ENCODE measurements at places on chromosomes 7 and 10.

GRCh38 chr10:132158122-132158741 is 28.5 kb upstream of the DPYSL4 start:
- DNase-seq: no peak

GRCh38 chr10:107317592-107317991 is 153.1 kb upstream of the SORCS1 start:
- no peak for DNase-seq

DNA sequence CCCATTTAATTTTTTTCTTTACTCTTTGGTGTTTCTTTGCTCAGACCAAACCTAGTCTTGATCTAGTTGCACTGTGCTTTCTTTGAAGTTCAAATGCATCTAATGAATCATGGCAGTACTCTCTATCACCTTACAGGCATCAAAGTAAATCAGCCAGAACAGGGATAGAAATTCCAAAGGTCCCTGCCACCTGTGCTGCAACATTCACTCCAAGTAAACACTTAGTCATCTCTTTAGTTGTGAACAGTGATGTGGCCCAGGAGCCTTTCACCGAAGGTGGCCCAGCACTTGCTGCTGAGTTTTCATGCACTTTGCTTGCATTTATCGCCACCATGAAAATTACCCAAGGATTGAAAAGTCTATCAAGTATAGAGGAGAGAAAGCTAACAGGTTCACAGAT is 314.1 kb upstream of the ETV1 start:
- no peak for DNase-seq

DNA sequence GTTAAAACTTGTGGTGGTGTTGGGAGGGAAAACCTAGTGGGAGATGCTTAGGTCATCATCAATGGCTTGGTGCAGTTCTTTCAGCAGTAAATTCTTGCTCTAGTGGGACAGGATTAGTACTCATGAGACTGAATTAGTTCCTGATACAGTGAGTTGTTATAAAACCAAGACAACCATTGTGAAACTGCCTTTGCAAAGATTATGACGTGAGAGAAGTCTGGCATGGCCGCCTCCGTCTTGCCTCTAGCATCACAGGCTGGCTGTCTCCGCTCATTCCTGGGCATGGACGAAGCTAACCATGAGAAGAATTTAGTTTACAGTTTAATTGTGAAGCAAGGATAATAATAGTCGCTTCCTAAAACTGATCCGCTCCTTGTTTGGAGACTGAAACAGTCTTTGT is 186.4 kb downstream of the KIF20B start:
- DNase-seq: no peak

DNA sequence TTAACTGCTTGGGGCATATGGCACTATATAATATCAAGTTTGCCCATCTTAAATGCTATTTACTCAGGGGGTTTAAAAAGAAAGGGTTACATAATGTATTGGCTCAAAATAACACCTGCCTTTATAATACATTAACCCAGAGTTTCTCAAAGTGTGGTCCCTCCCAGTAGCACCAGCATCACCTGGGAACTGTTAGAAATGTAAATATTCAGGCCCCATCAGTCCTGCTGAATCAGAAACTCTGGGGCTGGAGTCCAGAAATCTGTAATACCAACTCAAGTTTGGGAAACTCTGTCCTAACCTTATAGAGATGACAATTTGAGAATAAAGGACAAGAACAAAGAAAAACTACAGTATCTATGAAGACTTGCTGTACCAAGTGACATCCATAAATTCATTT is 270.7 kb downstream of the PARD3 start:
- no peak for DNase-seq

- no peak for DNase-seq
Measured at GRCh38 chr7:77391230-77391629, 24.9 kb downstream of the GSAP start.

- no peak for DNase-seq
Measured at GRCh38 chr10:100791369-100792058, 46.1 kb downstream of the PAX2 start.

All from GM12892 (cell line).